ENCODE measurements at places on chromosomes 5 and 9.

- no peak for DNase-seq
These were observed 88.1 kb downstream of the NR6A1 start for GRCh38 chr9:124683043-124683442.

DNA sequence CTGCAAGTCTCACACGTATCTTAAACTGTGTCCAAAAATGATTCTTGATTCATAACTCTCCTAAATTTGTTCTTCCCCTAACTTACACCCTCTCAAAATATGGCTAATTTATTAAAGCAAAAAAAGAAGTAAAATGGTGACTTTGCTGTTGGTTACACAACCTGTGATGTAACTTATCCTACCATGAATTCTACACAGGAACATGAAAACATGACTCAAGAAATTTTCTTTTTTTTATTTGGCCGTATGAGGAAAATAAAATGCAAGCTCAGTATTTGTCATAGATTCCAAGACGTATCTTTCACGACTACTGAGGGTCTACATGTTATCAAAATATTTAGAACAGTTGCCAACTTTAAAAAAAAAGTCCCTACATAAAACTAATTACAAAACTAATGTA lies 9.2 kb downstream of the LIFR start:
- no peak for DNase-seq

GRCh38 chr9:134391319-134392231 lies 65.3 kb downstream of the RXRA start:
- DNase-seq = peak; percentile 59

GRCh38 chr5:175060257-175060656 lies 335.9 kb downstream of the MSX2 start:
- DNase-seq = no peak

DNA sequence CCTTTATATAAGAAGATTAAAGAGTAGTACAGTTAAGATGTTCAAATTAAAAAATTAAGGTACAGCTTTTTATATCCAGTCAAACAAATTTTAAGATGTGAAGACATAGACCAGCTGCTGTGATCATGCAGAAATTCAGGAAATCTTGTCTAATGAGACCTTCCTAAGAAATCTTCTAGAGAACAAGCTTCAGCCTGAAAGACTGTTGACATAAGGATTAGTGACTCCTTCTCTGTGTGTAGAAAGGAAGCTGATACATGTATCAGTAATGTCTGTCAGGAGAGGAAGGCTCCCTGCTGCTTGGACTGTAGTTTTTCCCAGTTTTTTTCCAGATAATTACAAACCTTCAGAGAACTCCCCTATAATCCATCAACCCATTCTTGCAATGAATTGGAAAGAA lies 75.8 kb upstream of the PCSK5 start:
- no peak for DNase-seq

DNA sequence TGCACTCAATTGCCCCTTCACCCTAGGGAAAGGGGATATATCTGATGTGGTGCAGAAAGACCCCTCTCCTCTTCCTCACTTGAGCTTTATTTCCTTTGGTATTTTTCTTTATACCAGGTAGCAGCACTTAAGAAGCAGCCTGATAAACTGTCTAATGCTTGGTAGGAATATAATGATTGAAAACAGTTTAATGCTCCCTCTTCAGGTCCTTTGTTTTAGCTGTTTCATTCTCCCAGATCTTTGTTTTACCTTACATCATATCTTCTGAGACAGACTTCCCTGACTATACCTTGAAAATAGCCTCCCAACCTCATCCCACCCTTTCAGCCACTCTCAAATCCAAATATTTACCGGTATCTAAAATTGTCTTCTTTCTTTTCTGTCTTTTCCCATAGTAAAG lies 87.9 kb downstream of the NUDT12 start:
- DNase-seq = no peak
